ENCODE measurements at places on chromosomes 5 and 9.

GRCh38 chr9:95980262-95981125, 105.0 kb downstream of the ERCC6L2 start:
- peak; percentile 22 for DNase-seq

GRCh38 chr5:132044207-132044606, 16.2 kb upstream of the IL3 start:
- DNase-seq, result no peak

DNA sequence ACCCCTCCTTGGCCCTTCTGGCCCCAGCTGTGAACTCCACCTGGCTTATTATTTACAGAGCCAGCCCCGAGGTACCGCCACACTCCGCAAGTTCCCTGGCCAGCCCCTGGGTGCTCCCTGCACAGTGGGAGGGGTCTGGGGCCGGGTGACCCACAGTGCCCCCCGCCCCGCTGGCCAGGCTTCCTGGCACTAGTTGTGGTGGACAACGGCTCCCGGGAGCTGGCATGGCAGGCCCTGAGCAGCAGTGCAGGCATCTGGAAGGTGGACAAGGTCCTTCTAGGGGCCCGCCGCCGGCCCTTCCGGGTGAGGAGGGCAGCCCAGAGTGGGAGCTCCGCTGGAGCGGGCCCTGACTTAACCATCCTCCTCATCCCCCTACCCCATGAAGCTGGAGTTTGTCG, 3.9 kb downstream of the MAMDC4 start:
- DNase-seq, result no peak

DNA sequence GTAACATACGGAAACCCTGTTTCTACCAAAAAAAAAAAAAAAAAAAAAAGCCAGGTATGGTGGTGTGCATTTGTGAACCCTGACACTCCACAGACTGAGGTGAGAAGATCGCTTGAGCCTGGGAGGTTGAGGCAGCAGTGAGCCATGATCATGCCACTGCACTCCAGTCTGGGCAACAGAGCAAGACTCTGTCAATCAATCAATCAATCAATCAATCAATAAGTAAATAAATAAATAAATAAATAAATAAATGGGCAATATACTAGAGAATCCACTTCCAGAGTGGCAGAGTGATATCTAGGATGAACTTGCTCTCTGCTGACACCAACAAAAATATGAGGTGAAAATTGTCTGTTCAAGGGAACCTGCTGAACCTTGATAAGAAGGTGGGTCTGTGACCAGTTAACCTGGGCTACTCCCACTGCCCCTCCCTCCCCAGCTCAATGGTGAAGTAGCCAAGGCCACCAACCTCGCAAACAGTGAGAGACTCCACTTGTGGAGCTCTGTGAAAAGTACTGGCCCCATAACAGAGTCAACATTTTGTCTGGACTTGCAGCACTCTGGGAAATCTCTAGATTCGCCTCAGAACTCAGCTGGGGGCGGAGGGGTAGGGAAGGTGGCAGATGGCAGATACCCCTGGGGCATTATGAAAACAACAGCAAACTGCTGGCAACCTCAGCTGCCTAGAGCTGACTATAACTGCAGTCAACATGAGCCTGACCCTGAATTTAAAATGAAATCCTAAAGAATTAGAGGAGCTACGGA, 163.7 kb downstream of the ROR2 start:
- no peak for DNase-seq
